ENCODE measurements at places on chromosomes 5 and 9.

DNA sequence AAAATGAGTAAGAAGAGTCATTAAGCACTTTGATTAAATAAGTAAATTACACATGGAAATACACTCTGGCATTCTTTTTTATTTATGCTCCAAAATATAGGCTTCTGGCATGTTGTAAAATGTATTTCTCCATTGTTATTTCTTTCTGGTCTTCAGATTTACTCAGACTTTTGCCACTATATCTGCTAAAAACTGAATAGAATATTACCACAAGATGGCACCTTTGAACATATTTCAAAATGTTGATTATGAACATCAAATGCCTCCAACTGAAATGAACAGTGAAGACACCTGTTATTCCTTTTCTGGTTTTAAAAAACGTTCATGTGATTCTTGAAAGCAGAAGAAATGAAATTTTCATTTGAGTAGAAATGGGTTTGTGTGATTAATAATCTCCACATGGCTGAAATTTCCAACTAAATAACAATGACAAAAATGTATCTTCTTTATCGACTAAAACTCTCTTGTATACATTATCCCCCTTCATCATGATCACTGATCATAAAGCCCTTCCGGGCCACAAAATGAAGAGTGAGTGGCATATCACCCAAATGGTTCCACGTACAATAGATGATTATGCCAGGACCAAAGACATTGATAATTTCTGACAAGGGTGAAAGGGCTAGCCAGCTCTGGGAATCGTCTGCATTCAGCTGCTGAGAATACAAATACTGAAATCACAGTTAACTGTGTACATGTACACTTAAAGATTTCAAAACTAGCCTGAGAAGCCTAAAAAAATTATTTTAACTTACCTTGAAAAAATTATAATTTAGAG, 23.8 kb downstream of the TYRP1 start:
- DNase-seq = no peak

- no peak for DNase-seq
Measured at GRCh38 chr9:36445800-36446361, 45.8 kb upstream of the RNF38 start.

GRCh38 chr5:51977014-51977413, 593.8 kb downstream of the ISL1 start:
- no peak for DNase-seq

DNA sequence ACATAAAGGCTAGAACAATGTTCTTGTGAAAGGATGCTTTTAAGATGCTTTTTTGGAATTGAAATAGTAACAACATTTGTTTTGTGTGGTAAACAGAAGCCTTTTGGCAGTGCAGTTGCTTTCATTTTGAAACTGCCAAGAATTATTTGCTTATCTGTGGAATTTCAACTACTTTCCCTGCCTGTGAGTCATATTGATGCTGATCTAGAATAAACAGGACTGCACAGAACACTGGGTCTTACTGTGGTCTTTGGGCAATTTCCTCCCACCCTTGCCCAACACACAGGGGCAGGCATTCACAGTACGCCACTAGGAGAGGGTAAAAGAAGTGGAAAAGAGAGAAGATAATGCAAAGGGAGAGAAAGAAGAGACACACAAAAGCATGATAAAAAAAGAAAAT, 483.7 kb downstream of the ELAVL2 start:
- no peak for DNase-seq

GRCh38 chr5:14417792-14418765, 163.5 kb upstream of the OTULINL start:
- no peak for DNase-seq
